ENCODE measurements at places on chromosomes 5 and 9. TPM values are rescaled to one million over a fixed set of nuclear protein-coding genes. Genes with fewer than 3 reads are reported as not detected.
A peak's percentile ranks its signal among the peaks of the same experiment; 100 is the strongest.

- DNase-seq = no peak
Observed at GRCh38 chr5:4717446-4717845, 422.7 kb upstream of the ADAMTS16 start.

DNA sequence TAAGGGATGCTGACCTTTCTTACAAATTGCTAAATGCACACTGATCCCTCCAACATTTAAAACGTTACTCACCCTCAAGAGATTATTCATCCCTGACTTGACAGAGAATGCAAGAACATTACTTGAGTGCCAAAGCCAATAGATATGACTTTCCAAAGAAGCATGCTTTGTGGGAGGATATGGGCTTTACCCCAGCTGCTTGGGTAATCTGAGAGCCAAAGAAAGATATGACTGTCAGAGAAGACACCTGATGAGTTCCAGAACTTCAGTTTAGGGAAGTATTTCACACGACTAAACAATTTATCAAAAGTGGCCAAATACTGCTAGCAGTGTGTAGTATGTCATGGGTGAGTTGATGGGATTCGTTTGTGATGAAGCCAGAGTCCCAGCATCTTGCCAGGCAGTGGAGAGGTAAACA lies 7.4 kb upstream of the SPDL1 start:
- peak; percentile 48 for DNase-seq

- DNase-seq = no peak
Observed at GRCh38 chr5:102718819-102719218, 36.3 kb upstream of the PAM start.

- no peak for DNase-seq
Observed at GRCh38 chr9:86707932-86708510, 239.3 kb downstream of the GAS1 start.

DNA sequence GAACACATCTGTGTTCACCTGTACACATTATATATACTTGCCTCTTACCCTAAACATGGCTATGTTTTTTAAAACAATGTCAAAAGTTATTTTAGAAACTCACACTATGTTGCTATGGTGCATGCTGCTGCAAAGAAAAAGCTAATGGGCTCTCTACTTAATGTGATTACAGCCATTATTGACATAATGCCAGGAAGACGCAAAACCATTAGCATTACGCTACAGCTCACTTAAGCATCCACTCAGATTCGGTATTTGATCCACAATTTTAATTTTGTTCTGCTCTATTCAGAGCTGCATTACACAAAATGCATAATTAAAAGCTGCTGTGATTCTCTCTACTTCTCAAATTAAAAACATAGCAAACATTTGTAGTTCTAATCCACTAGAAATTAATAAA lies 395.2 kb downstream of the BNC2 start:
- no peak for DNase-seq

Gene PCDHB10
- 2.9 TPM for total RNA-seq

Gene FGF1
- 1.0 TPM for total RNA-seq

Gene QRFP
- total RNA-seq = not detected

All from ovary (tissue), 10 donors.